ENCODE measurements at places on chromosomes 3 and 15.

GRCh38 chr3:134487406-134487805, 1.5 kb downstream of the CEP63 start:
- no peak for DNase-seq

GRCh38 chr3:72559385-72559784, 288.9 kb downstream of the SHQ1 start:
- no peak for DNase-seq

GRCh38 chr3:64892671-64893309, 205.0 kb upstream of the ADAMTS9 start:
- DNase-seq, result no peak

DNA sequence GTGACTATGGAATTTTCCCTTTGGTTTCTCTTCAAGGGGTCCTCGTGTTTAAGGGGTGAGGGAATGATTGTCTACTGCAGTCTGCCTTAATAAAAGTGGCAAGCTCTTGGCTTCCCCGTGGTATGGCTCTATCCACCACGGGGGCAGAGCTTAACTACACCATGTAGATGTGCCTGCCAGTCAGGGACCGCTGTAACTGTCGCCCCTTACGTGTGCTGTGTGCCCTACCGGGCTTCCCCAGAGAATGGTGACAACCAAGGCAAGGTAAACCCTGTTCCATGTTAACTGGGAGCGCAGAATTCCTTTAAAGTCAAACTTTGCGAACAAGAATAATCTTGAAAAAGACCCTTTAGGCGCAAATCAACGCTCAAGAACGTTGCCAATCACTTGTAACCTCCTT, 966 bp upstream of the C3orf80 start:
- no peak for DNase-seq

All from AG08396 (cell line).